ENCODE measurements at places on chromosomes 1 and 21. TPM values are rescaled to one million over a fixed set of nuclear protein-coding genes. Genes with fewer than 3 reads are reported as not detected.

DNA sequence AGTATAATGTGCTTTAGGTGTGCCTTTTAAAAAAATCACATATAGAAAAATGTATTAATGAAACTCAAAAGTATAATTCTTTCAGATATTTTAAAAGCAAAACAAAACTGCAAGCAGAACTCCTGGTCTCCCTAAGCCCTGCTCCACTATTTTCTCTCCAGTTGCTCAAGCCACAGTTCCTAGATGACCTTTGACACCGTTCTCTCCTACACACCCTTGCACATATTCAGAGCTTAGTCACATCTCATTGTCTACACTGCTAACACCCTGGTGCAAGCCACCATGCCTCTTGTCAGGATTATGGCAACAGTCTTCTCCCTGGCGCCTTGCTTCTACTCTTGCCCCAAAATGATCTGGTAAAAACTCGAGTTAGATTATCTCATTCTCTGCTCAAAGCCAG is 50.2 kb upstream of the ROR1 start:
- no peak for DNase-seq

- no peak for DNase-seq
Observed at GRCh38 chr1:2935751-2936390, 85.4 kb upstream of the ACTRT2 start.

Gene GJA8
- not detected for total RNA-seq

Gene TMOD4
- not detected for total RNA-seq

Gene MSH4
- 0.24 TPM for total RNA-seq

Gene LRP8
- 6.0 TPM for total RNA-seq

- DNase-seq: peak; percentile 43
Observed at GRCh38 chr1:226082959-226083301, 20.4 kb downstream of the H3-3A start.

Gene CTNNBIP1
- 63.8 TPM for total RNA-seq

- DNase-seq: no peak
Observed at GRCh38 chr1:53689736-53690326, 49.1 kb downstream of the GLIS1 start.

Gene SPRR1A
- total RNA-seq: not detected

GRCh38 chr1:92990828-92991227 is 29.6 kb upstream of the DIPK1A start:
- no peak for DNase-seq

DNA sequence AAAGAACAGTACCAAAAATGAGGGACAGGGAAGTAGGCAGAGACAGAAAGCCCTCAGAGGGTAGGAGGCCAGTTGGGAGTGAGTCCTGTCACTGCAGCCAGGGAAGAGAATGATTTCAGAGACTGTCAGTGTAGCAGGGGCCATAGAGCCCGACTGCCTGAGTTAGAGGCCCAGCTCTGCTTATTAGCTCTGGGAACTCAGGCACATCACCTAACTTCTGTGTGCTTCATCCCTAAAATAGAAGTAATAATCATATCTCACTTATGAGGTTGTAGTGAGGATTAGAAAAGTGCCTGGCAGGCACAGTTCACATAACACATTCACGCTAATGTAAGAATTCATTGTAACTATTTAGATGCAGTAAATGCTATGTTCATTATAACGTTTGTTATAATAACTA is 18.3 kb downstream of the NPL start:
- no peak for DNase-seq

DNA sequence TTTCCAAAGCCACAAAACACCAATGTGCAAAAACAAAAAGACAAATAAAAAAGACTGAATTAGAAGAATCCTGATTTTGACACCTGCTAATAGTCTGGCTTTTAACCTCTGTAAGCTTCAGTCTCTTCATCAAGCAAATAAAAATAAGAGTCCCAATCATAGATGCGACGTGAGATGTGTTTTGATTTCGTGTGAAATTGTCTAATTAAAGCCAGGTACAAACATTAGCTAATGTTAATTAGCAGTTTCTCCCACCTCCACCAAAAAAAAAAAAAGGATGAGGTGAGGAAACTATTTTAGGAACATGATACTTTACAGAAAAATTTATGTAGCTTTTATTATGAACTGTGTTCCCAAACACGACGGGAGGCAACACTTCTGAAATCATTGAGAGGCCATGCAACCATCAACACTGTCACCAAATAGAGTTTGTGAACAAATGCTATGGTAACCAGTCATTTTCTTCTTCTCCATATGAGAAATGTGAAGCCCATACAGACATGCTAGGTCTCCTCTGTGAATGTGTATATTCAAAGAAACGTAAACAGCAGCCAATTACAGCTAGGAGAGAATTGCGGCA is 6.7 kb upstream of the EVI5 start:
- no peak for DNase-seq

DNA sequence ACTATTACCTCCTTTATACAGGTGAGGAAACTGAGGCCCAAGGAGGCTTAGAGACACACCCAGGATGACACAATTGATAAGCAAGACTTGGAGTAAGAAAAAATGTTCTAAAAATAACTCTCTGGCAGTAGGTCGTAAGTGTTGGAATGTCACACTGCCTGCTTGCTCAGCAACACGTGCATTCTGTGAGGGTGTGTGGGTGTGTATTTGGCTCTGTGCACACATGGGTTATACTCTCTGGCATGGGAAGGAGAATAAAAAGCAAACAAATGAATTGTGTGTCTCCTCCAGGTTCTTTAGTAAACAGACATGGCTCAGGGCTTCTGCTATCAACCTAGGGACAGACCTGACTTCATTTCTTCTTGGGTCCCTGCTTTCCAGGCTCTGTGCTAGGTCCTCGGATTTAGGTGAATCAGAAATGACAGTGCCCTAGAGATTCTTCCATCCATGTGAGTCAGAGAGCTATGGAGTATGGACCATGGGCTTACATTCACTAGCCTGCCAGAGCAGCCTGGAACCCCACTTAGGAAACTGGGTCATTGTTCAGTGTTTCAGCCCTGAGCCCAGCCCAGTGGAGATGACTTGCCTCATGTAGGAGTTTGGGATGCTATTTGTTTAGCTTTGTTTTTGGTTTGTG is 72.4 kb downstream of the ELAVL4 start:
- DNase-seq: no peak
